Mesothelial cell of epicardium (in vitro differentiated cells): ENCODE measurements at places on chromosomes 5 and 9. TPM values are rescaled to one million over a fixed set of nuclear protein-coding genes. Genes with fewer than 3 reads are reported as not detected.

GRCh38 chr5:74141053-74141452, 499.5 kb downstream of the ENC1 start:
- no peak for DNase-seq

DNA sequence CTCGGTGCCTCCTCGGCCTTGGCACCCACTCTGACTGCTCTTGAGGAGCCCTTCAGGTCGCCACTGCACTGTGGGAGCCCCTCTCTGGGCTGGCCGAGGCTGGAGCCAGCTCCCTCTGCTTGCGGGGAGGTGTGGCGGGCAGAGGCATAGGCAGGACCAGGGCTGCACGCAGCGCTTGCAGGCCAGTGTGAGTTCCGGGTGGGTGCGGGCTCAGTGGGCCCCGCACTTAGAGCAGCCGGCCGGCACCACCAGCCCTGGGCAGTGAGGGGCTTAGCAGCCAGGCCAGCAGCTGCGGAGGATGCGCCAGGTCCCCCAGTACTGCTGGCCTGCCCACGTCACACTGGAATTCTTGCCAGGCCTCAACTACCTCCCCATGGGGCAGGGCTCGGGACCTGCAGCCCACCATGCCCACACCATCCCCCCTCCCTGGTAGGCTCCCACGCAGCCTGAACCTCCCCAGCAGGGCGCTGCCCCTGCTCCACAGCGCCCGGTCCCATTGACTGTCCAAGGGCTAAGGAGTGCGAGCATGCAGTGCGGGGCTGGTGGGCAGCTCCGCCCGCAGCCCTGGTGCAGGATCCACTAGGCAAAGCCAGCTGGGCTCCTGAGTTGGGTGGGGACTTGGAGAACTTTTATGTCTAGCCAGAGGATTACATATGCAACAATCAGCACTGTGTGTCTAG, 602.9 kb upstream of the ST8SIA4 start:
- no peak for DNase-seq

GRCh38 chr9:137186385-137186784, 2.0 kb downstream of the ANAPC2 start:
- DNase-seq, result no peak

DNA sequence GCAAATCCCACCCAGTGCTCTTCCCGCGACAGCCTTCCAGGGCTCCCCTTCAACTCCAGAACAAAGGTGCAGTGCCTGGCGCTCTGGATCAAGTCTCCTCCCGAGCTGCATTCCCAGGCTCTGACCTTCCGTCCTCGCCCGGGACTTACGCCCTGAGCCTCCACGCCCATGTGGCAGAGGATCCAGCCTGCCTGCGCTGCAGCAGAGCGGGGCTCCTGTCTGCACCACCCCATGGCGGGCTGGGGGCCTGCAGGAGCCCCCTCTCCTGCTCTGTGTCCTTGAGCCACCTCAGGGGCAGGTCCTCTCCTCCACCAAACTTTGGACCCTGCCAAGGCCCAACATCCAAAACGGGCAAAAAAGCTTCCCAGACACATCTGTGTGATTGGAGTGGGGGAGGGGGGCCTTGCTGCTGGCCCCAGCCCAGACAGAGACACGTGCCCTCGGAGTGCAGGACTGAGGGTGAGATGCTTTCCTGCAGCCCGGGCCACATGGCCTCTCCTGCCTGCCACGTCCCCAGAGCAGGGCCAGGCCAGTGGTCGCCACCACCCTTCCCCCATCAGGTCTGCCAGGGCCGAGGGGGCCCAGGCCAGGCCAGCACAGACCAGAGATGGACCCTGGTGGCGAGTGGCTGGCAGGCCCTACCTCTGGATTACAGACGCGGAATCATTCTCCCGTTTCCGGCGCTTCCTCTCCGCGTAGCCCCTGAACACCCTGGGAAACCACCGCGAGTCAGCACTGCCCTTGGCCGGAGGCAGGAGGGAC, 4.4 kb downstream of the NSMF start:
- no peak for DNase-seq

DNA sequence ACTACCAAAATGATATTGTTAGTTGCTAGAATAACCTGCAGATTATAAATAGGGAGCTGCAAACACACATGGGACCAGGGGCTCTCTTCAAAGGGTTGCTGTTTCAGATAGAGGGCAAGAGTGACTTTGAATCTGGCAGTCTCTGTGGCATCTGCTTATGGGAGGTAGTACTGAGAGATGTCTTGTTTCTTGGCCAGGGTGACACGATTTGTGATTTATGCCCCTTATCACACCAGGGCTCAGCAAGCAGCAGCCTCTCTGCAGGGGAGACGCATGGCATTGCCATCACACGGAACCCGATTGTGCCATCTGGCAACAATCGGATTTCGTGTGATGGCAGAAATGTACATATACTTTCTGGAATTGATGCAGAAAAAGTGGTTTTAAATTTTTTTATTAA, 615.6 kb downstream of the ZNF608 start:
- no peak for DNase-seq

DNA sequence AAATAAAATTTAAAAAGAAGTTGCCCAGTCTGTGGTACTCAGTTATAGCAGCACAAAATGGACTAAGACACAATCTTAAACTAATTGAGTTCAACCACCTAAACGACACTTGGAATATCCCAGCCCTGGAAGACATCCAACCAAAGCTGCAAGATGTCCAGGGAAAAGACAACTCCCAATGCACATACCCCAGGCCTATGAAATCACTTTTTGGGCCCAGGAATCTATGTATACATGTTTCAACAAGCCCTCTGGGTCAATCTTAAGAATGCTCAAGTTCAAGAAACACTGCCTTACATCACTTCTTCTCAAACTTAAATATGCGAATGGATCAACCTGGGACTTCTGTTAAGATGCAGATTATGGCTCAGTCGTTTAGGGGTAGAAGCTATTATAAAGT, 148.6 kb downstream of the ELAVL2 start:
- DNase-seq, result no peak

DNA sequence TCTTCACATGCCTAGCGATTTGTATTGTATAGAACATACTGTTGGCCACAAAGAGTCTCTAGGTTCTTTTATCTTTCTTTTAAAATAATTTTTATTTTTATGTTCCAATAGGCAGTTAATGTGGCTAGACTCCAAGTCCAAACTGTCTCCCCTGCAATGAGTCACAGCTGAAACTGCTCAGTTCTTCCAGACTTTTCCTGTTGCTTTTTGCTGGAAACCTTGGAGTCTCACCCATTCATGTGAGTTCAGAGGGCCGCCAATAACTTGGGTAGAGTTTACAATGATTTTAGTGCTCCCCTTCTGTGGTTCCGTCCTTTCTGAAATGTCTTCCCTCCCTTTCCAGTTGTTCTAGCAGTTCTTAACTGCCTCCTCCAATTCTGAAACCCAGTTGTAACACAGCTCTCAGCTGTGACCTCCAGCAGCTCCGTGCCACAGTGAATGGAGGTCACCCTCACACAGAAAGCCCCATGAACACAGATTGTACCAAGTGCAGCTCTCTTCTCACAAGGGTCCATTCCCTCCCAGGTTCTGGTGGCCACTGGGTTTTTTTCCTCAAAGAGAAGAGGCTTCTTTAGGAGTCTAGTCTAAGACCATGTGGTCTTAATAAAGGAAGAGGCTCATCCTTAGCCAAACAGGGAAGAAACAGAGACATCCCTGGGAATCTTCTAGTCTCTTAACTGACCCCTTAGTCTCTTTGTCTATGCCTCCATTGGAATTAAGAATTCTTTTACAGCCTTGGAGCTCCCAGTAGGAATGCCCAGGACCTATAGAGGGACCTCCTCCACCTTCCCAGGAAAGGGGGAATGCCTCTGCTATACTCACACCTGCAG, 198.5 kb downstream of the SPOCK1 start:
- DNase-seq, result no peak

DNA sequence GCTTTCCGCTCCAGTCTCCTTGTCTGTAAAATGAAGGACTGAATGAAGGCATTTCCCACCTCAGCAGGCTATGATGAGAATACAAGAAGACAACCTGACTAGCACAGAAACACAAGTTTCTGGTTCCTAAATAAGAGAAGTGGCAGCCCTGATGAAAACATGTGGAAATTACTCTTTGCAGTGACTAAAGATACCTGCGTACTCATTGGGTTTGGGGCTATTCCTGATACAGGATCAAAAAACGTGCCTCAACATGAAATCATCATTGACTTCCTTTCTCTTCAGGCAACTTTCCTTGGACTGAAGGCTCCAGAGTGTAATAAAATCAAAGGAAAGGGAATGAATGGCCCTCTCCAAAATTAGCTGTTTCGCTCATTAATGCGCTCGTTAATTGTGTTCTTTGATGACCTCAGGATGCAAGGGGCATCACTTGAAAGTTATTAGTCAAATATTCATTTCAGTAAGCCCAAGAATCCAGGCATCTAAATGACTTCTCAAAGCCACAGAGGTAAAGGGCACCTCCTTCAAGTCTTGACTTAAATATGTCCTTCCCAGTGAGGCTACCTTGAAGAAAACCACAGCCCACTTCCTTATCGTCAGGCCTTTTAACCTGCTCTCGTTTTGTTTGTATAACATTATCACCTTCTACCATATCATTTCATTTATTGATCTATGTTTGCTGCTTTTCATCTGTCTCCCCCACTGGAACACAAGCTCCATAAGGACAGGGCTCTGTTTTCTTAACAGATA, 68.9 kb downstream of the RASEF start:
- DNase-seq, result no peak

Gene TMC1
- 0.22 to 0.29 TPM in 2 of 3 replicates, not detected in the other for total RNA-seq

Gene TRAF1
- 7.7 to 8.2 TPM (median 8.0 TPM) in 3 replicates for total RNA-seq

Gene LOX
- total RNA-seq, result 16.3 to 17.4 TPM (median 16.9 TPM) in 3 replicates
